ENCODE measurements at places on chromosomes 1 and 21. TPM values are rescaled to one million over a fixed set of nuclear protein-coding genes. Genes with fewer than 3 reads are reported as not detected.

SZRD1 gene
- total RNA-seq: 81.2 TPM

SHISA4 gene
- 176 TPM for total RNA-seq

RGSL1 gene
- not detected for total RNA-seq

ARHGAP30 gene
- 1.4 TPM for total RNA-seq

AGRN gene
- 22.5 TPM for total RNA-seq

SF3B4 gene
- total RNA-seq: 12.3 TPM

GJA5 gene
- total RNA-seq: 114 TPM

DENND2D gene
- 1.7 TPM for total RNA-seq

FNDC5 gene
- total RNA-seq: 112 TPM

LCE1E gene
- total RNA-seq: not detected

SLC45A3 gene
- total RNA-seq: 2.6 TPM

MSH4 gene
- 0.11 TPM for total RNA-seq

FAM110D gene
- total RNA-seq: 3.8 TPM

KCNJ9 gene
- not detected for total RNA-seq

PNRC2 gene
- total RNA-seq: 105 TPM

MYCL gene
- total RNA-seq: 0.70 TPM

NCMAP gene
- total RNA-seq: 0.22 TPM

C1orf141 gene
- not detected for total RNA-seq

RIMS3 gene
- total RNA-seq: 5.5 TPM

TP73 gene
- total RNA-seq: 0.16 TPM

LCE2B gene
- not detected for total RNA-seq

OR10T2 gene
- not detected for total RNA-seq

IFI44L gene
- total RNA-seq: 3.3 TPM

FAM43B gene
- total RNA-seq: 1.4 TPM

RORC gene
- 9.1 TPM for total RNA-seq

TIAM1 gene
- total RNA-seq: 4.1 TPM

CACNA1S gene
- not detected for total RNA-seq

C1orf105 gene
- 18.0 TPM for total RNA-seq

TMEM54 gene
- total RNA-seq: 4.7 TPM

HUNK gene
- total RNA-seq: 2.0 TPM

PTBP2 gene
- 15.9 TPM for total RNA-seq

MAN1C1 gene
- total RNA-seq: 13.6 TPM

RNU1-1 gene
- total RNA-seq: not detected

HENMT1 gene
- total RNA-seq: 0.41 TPM

CNST gene
- 15.6 TPM for total RNA-seq

LIN28A gene
- total RNA-seq: not detected

TDRKH gene
- total RNA-seq: 4.2 TPM

KNCN gene
- total RNA-seq: not detected

S100A12 gene
- total RNA-seq: 5.7 TPM

ATF6 gene
- total RNA-seq: 19.9 TPM

AADACL3 gene
- total RNA-seq: not detected

CD5L gene
- 0.19 TPM for total RNA-seq

DPT gene
- total RNA-seq: 71.3 TPM

SYCP1 gene
- not detected for total RNA-seq

WNT9A gene
- total RNA-seq: 2.2 TPM

KCNN3 gene
- total RNA-seq: 4.4 TPM

RAB42 gene
- total RNA-seq: 2.0 TPM

LCE2C gene
- not detected for total RNA-seq

TPTE gene
- total RNA-seq: not detected

SKI gene
- 36.7 TPM for total RNA-seq

TCHH gene
- 0.12 TPM for total RNA-seq

TMPRSS15 gene
- total RNA-seq: not detected

CFH gene
- total RNA-seq: 271 TPM

REG4 gene
- not detected for total RNA-seq

KRTAP21-2 gene
- total RNA-seq: not detected

CLEC20A gene
- total RNA-seq: not detected

CENPF gene
- total RNA-seq: 0.63 TPM

ANGPTL3 gene
- total RNA-seq: not detected
